ENCODE measurements at places on chromosomes 4 and X.
A peak's percentile ranks its signal among the peaks of the same experiment; 100 is the strongest.

DNA sequence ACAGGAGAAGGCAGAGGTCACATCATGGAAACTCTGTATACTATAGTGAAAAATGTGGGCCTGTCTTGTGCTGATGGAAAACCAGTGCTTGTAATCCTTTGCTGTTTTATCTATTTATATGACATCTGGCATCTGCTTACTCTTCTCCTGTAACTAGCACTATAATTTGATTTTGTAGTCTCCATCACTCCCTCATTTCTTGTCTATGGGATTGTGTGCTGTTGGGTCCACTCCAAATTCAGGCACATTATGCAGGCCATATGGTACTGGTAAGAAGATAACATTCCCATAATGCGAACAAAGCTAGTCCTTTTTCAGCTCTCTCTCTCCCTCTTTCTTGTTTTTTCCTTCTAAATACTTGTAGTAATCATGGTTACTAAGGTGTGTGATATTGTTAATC lies 581.2 kb upstream of the IGFBP7 start:
- DNase-seq: no peak

DNA sequence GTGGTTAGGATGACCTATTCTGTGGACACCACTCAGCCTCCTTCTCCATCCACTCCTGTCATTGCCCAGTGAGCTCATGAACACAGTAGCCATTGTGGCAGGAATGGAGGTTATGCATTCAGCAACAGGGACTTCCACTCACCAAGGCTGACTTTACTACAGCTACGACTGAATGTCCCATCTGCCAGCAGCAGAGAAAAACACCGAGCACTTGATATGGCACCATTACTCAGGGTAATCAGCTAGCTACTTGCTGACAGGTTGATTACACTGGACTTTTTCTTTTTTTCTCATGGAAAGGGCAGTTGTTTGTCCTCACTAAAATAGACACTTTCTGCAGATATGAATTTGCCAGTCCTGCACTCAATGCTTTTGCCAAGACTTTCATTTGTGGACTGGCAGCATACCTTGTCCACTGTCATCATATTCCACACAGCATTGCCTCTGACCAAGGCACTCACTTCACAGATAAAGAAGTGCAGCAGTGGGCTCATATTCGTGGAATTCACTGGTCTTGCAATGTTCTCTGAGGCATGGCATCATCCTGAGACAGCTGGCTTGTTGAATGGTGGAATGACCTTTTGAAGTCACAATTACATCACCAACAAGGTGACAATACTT lies 37.3 kb upstream of the UGT2B4 start:
- no peak for DNase-seq

GRCh38 chr4:162683659-162684370 lies 482.9 kb downstream of the NAF1 start:
- peak; percentile 15 for DNase-seq

- peak; percentile 84 for DNase-seq
Observed at GRCh38 chr4:121656269-121656641, 40.5 kb downstream of the ANXA5 start.

- no peak for DNase-seq
Observed at GRCh38 chr4:185965426-185966384, 103.3 kb upstream of the TLR3 start.

DNA sequence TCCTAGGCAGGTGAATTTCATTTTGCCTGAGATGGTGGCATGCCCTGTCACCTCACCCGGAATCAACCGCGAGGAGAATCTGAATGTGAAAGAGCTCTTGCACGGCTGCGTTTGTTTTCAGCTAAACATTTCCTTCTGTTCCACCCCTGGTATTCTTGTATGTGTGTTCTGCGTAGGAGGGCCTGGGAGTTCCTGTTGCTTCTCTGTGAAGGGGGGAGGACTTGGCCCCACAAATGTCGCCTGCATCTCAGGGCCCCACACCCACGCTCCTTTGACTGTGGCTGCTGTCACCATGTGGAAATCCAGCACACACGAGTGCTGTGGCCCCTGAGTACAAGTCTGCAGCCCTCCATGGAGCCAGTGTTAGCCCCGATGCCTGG lies 45.8 kb upstream of the CLCN4 start:
- no peak for DNase-seq

- DNase-seq: peak; percentile 80
Observed at GRCh38 chrX:41180194-41180908, 95.1 kb downstream of the USP9X start.

- DNase-seq: no peak
Observed at GRCh38 chrX:65862638-65863037, 177.2 kb downstream of the VSIG4 start.

GRCh38 chrX:50871922-50872453 lies 38.5 kb upstream of the BMP15 start:
- no peak for DNase-seq

GRCh38 chr4:68011684-68012083 lies 48.4 kb upstream of the TMPRSS11A start:
- peak; percentile 12 for DNase-seq

- DNase-seq: peak; percentile 46
Observed at GRCh38 chr4:186727977-186728519, 4.4 kb upstream of the FAT1 start.

GRCh38 chr4:104429150-104429741 lies 65.4 kb downstream of the CXXC4 start:
- no peak for DNase-seq

GRCh38 chr4:35105486-35105885 lies 1138.8 kb downstream of the ARAP2 start:
- no peak for DNase-seq

- no peak for DNase-seq
Observed at GRCh38 chr4:15314974-15315373, 112.9 kb upstream of the C1QTNF7 start.

- DNase-seq: no peak
Observed at GRCh38 chrX:119736206-119736764, 22.1 kb upstream of the SOWAHD start.

GRCh38 chr4:6782147-6782845 lies at the start of gene KIAA0232:
Gene KIAA0232 (plus strand): TSS chr4:6782727. CDS start chr4:6824454, 41,727 bp downstream.
- DNase-seq: peak; percentile 95

GRCh38 chrX:125378205-125378604 lies 58.5 kb downstream of the TEX13C start:
- DNase-seq: no peak

- no peak for DNase-seq
Observed at GRCh38 chrX:133375615-133376340, 39.5 kb downstream of the GPC4 start.

DNA sequence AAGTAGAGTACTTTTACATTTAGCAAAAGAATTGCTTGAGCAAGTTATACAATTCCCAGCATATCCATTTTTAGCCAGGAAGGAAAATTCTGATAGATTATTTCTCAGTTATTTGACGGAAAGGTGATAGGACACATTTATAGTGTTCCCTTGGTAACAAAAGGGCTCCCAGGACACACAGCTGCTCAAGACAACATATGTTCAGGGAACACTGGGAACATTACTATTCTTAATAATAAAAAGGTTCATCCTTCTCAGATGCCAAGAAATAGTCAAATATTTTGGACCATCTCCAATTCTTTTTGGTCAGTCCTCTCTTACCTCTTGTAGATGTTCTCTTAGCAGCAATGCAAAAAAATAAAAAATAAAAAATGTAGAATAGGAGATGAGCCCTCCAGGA lies 66.8 kb upstream of the SMAD1 start:
- no peak for DNase-seq

- no peak for DNase-seq
Observed at GRCh38 chrX:41518127-41518840, 71.1 kb downstream of the NYX start.

DNA sequence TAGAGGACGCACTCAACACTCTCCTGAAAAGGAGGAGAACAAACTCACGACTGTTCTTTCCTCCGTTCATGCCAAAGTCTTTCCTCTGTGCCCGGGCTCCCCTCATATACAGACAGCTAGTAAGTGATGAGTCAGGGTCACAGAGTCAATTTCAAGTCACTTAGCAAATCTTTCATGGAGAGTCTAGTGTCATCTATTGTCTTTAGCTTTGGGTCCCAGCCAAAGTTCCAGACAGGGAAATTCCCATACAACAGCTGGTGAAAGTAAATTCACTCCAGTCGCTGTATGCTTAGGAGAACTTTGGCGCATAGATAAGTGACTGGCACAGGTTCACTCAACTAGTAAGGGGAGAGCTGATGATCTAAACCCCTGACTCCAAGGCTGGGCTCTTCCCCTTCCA lies 226.5 kb downstream of the MID1 start:
- DNase-seq: no peak

- peak; percentile 62 for DNase-seq
Observed at GRCh38 chr4:88791274-88791673, 93.6 kb upstream of the NAP1L5 start.

- DNase-seq: no peak
Observed at GRCh38 chrX:129845616-129846190, 2.0 kb upstream of the ZDHHC9 start.

DNA sequence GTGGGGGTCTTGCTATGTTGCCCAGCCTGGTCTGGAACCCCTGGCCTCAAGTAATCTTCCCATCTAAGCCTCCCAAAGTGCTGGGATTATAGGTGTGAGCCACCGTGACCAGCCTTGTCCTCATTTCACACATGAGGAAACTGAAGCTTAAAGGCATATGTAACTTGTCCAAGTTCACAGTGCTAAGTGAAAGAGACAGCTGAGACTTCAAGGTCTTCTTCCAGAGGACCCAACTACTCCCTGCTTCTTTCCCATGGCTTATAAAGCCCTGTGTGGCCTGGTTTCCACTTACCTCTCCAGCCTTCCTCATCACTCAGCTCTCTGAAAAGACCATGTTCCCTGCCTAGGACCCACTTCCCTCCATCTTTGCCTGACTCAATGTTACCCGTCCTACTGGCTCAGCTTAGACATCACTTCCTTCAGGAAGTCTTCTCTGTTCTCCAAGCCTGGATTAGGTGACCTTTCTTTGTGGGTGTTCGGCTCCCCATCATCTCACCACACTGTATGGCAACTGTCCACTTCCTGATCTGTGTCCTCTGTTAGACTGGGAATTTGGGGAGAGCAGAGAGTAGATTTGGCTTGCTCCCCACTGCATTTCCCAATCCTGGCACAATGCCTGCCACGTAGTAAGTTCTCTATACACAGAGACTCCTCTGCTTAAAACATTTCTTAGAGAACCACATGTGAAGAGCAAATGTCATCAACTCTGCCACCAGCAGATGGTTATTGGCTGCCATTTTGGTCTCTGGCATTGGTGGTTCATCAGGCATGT lies 30.4 kb upstream of the LAMP2 start:
- peak; percentile 32 for DNase-seq

- no peak for DNase-seq
Observed at GRCh38 chr4:166043801-166044200, 170.8 kb downstream of the TLL1 start.

GRCh38 chr4:181008164-181008563 lies 1235.0 kb upstream of the TENM3 start:
- peak; percentile 23 for DNase-seq

- peak; percentile 12 for DNase-seq
Observed at GRCh38 chr4:12729384-12729783, 754.8 kb downstream of the RAB28 start.

- no peak for DNase-seq
Observed at GRCh38 chrX:95974890-95975289, 709.8 kb upstream of the DIAPH2 start.

GRCh38 chr4:39533541-39533940 lies 6.3 kb upstream of the UGDH start:
- no peak for DNase-seq

GRCh38 chrX:136261321-136261720 lies 10.1 kb upstream of the MAP7D3 start:
- peak; percentile 19 for DNase-seq

DNA sequence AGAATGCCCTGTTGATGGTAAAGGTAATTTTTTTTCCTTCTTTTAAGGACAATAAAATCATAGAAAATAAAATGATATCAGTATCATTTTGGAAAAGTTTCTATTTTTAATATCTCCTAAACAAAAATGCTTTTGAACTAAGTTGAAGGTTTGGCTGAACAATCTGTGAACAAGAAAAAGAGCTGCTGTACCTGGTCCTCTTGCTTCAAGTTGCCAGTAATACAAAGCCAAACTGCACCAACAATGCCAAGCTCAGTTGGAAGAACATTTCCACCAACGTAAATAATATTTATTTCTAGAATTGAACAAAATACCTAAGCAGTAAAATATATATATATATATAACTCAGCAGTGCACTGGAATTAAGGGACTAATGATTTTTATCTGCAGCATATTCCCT lies 132.8 kb downstream of the CAMK2D start:
- DNase-seq: no peak

DNA sequence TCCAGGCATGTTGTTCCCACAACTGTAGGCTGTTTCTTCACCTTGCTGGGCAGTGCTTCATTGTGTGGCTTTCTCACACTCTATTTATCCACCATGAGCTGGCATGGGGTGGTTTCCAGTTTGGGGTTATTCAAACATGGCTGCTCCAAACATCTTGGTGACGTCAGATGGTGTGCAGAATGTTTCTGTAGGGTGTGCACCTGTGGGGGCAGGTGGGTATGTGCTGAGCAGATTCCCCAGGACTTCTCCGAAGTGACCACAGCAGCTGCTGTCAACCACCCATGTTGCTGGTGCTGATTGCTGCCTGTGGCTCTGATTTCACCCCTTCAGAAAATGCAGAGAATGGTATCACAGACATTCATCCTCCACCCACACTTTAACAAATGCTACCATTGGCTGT lies 5.0 kb upstream of the PSAPL1 start:
- no peak for DNase-seq

GRCh38 chrX:94932278-94932965 lies 1258.4 kb downstream of the FAM133A start:
- no peak for DNase-seq

DNA sequence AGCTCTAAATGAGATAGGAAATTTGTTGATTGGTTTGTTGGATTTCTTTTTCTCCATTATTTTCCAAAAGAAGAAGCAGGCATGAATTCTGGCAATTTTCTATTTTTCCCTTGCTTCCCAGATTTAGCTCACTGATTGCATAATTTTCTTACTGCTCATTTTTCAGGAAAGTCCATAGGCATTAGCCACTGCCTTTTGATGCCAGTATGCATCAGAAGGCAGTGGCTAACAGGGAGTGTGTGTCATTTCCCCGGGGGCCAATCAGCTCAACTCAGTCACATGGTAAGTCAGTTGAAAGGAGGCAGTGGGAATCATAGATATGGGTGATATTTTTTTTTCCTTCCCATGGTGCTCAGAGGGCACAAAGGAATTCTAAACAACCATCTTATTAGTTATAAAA lies 156.7 kb downstream of the TRIML1 start:
- DNase-seq: peak; percentile 8

GRCh38 chr4:29336861-29337260 lies 1383.3 kb upstream of the PCDH7 start:
- no peak for DNase-seq

DNA sequence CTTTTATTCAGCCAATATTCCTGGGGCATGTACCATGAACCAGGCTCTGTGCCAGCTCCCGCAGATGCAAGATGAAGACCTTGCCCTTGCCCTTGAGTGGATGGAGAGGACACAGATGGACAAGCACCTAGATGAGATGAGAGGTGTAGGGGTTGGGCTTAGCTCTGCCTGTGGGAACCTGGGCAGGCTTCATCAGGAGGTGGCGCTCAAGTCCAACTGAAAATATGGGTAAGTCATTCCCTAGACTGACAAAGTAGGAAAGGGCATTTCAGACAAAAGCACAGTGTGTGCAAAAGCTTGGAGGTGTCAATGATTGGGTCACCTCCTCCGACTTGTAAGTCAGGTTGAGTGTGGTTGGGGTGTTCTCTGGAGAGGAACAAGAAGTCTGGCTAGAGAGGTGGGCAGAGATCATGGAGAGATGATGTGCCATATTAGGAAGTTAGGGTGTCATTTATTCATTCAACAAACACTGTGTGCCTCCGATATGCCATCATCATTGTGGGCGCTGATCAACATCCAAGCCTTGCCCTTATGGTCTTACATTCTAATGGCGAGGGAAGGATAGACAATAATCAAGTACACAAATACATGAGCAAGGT lies 64.6 kb downstream of the ANAPC4 start:
- peak; percentile 73 for DNase-seq

All from iris pigment epithelial cell (primary cell).